Stimulated activated CD4-positive, alpha-beta T cell treated with anti-CD3 and anti-CD28 coated beads, Interleukin-4, amount 100 ng/mL, for 48 hours (primary cell): ENCODE measurements at places on chromosomes 5 and 9.

DNA sequence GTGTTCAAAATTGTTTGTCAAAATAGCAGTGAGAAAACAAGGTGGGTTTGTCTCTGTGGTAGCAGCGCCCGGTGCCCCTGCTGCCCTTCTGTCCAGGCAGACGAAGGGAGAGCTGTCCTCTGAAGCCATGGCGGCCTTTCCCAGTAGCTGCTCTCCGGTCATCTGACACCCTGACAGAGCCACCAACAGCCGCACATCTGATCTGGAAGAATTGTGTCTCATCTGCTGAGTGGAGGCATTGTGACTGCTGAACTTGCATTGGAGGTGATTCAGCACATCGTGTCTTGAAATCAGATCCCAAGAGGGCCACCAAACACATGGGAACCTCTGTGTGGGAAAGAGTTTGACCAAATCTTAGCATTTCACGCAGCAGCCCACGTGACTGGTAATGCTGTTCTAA, 337.6 kb upstream of the IRX1 start:
- no peak for DNase-seq

DNA sequence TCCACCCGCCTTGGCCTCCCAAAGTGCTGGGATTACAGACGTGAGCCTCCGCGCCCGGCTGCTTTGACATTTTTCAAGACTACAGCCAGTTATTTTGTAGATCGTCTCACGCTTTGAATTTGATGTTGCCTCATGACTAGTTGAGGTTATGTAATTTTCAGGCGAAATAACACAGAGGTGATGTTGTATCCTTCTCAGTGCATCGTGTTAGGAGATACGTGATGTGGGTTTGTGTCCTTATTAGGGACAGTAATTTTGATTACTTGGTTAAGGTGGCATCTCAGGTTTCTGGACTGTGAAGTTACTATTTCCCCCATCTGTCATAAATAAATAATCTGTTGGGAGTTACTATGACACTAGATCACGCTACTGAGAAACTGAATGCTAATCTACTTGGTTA, 25.0 kb downstream of the CTNNA1 start:
- no peak for DNase-seq

GRCh38 chr5:158120760-158121159, 261.8 kb upstream of the CLINT1 start:
- DNase-seq: no peak

DNA sequence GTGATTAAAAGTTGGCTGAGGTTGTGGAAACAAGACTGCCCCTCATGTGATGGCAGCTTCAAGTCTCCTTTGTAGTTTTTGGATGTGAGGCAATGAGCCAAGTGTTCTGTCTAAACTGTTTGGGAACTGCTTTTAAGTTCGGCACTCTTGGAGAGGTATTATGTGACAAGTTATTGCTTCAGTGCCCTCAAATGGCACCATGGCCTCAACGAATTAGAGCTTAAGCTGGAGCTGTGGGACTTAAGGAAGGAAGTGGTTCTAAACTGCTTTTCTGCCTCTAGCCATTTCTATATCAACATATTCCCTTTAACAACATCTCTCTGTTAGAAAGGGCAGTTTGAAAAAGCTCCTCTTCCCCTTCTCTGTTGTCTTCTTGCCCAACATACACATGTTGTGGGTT, 227.7 kb downstream of the RFK start:
- DNase-seq: no peak

- DNase-seq: no peak
These were observed 9.9 kb upstream of the TMEM245 start for GRCh38 chr9:109129470-109130197.

- DNase-seq: no peak
These were observed 459.6 kb downstream of the RAB3C start for GRCh38 chr5:59042201-59043055.

GRCh38 chr5:17180864-17181723, 36.3 kb upstream of the BASP1 start:
- DNase-seq: peak; percentile 2

GRCh38 chr5:150304481-150305081, 1.9 kb upstream of the ARSI start:
- no peak for DNase-seq

DNA sequence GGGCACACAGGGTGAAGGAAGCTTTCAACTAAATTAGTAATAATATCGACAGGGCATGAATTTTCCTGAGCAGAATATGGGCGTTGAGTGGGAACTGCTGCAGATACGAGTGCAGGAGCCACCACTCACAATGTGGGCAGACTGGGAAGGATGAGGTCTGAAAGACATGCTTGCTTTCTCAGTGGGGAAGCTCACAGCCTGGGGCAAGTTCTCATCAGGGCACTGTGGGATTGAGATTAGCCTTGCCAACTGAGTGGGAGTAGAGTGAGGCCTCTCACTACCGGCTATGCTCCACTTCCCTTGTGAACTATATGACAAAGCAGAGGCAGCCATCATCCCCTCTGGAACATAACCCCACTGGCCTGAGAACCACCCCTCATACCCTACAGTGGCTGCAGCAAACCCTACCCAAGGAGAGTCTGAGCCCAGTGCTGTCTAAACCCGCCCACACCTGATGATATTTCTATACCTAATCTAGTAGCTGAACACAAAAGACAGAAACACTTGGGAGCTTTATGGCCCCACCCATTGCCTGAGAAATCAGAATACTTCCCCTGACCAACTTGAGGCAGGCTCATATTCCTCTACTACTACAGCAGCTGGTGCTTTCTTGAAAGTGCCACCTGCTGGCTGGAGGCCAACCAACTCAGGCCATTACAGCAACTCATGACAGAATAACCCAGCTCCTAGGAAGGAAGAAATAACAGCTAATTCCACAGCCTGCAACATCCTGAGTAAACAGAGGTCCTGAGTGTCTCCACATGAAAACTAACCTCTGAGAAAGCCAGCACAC, 173.7 kb upstream of the SPEF2 start:
- no peak for DNase-seq

DNA sequence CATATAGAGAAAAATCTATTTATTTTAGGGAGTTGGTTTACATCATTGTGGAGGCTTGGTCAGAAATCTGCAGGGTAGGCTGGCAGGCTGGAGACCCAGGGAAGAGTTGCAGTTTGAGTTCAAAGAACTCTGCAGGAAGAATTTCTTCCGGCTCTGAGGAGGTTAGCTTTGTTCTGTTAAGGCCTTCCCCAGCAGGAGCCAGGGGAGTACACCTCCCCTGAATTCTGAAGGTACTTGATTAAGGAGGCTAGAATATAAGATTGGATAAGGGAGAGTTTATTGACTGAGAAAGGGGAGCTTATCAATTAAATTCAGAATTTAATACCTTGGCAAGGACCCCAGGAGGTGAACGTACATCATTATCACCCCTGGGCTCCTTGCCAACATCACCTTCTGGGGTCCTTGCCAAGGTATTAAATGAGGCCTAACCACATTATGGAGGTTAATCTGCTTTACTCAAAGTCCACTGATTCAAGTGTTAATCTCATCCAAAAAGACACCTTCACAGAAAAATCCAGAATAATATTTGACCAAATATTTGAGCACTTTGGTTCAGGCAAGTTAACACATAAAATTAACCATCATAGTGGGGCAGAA, 351.7 kb downstream of the CWC27 start:
- DNase-seq: no peak

- no peak for DNase-seq
These were observed 38.5 kb downstream of the CYSTM1 start for GRCh38 chr5:140213370-140213983.

DNA sequence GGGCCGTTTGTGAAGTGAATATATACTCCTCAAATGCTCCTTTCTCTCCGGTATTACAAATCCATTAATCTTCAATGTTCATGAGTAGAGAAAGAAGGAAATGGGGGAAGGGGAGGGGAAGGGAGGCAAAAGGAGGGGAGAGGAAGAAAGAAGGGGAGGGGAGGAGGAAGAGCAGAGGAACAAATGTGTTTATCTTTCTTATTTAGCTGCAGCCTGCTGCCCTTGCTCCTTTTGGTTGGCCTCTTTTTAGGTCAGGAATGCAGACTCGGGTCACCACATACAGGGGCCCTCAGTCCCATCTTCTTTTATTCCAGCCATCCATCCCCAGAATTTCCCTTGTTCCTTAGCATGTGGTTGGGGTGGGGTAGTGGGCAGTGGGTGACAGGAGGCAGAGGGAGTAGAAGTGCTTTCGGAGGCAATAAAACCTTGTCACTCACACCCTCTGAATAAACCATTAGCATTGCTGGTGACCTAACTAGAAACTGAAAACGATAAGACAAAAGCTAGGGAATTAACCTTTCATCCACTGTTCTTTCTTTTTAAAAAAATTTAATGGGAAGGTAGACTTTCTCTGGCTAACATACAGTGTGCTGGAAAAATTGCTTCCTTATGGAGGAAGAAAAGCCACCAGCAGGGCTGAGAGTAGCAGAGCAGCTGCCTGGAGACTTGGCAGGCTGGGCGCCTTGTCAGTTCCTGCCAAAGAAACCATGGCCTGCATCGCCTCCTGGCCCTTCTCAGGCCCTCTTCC, 16.8 kb upstream of the PRLR start:
- no peak for DNase-seq

DNA sequence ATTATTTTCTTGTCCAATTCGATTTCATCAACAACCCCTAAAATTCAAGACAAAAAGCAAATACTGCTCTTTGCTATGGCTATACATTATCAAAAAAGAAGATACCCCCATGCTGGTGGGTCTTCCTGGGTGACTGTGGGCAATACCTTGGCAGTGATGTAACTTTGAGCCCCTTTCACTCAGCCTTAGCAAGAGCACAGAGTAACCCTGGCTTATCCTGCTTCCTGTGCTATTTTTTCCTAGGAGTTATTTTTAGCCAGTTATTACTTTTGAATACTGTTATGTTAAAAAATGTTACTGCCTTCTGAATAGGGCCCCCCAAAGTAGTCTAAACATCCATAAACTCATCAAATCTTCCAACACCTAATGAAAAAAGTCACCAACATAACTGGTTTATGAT, 145.6 kb upstream of the TSLP start:
- no peak for DNase-seq

- DNase-seq: no peak
These were observed 304.6 kb downstream of the ACTL7B start for GRCh38 chr9:108551030-108551841.

GRCh38 chr5:9288234-9288633, 257.6 kb downstream of the SEMA5A start:
- DNase-seq: no peak

GRCh38 chr9:116027951-116028350, 125.6 kb upstream of the PAPPA start:
- no peak for DNase-seq

DNA sequence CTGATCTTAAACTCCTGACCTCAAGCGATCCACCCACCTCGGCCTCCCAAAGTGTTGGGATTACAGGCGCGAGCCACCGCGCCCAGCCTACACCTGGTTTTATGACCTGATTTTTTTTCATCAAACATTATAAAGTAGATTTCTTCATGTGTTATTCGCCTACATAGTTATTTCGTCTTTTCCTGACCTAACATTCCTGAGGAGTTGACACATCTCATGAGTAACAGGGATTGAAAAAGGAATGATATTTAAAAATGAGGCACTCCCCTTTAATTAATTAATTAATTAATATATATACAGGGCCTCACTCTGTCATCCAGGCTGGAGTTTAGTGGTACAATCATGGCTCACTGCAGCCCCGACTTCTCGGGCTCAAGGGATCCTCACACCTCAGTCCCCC, 20.2 kb upstream of the MTMR12 start:
- DNase-seq: no peak

GRCh38 chr9:127903557-127904475, 4.4 kb upstream of the ST6GALNAC6 start:
- DNase-seq: peak; percentile 79

GRCh38 chr9:114641967-114642366, 15.6 kb downstream of the TEX53 start:
- no peak for DNase-seq

GRCh38 chr5:100584069-100584468, 48.9 kb downstream of the FAM174A start:
- DNase-seq: no peak

GRCh38 chr5:140694276-140694675, 3.0 kb downstream of the HARS2 start:
- no peak for DNase-seq

DNA sequence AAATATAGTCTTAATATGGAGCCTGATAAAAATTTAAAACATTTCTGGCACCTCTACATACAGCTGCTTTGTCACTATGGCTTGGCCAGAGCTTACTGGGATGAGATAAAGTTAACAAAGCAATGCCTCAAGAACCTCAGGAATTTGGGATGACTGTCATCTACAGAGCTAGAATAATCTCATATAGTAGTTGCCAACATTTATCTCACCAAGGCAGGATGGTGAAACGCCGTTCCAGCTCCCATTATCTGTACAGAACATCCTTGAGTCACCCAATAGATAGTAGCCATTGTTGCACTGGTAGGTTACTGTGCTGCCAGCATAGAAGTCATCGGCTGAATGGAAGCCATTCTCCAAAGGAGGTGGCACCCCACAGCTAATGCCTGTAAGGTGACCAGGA, 94.6 kb upstream of the TXNDC8 start:
- no peak for DNase-seq

GRCh38 chr9:133430244-133430643, 8.1 kb downstream of the ADAMTS13 start:
- DNase-seq: no peak

DNA sequence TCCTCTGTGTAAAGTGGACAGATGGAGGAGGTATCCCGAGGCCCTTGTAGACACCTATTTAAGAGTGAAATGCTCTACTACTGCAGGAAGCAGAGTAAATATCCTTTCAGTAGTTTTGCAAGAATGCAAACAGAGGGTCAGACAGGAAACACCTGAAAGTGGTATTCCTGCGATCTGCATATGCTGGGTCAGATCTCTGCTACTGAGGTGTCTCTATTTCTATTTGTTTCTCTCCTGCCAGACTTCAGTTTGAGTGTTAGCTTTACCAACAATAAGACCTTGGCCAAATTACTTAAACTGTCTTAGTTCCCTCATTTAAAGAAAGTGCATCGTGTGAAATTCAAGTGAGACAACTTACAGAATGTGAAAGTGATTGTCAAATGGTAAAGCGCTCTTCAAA, 47.6 kb downstream of the JAKMIP2 start:
- DNase-seq: no peak

- DNase-seq: no peak
These were observed 285.2 kb downstream of the DMRTA1 start for GRCh38 chr9:22731786-22732185.

DNA sequence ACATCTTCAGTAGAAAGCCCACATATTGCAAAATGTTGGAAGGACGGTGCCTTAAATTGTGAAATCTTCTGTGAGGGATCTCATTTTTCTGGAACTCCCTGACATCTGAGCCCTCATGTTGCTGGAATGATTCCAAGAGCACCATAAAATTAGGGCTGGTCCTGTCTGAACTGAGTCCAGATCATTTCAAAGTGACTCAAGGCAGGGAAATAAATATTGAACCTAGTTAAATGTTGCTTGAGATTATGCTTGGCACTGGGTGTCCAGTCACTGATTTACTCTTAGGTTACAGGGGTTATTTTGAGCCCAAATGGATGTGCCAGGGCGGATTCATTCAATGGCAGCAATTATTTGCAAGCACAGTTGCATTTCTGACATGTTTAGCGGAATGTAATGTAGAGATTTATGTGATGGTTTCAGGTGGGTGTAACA, 437.0 kb downstream of the PIK3R1 start:
- DNase-seq: no peak

GRCh38 chr5:20145240-20145639, 157.2 kb upstream of the CDH18 start:
- no peak for DNase-seq
